ENCODE measurements at places on chromosomes 4 and X. TPM values are rescaled to one million over a fixed set of nuclear protein-coding genes. Genes with fewer than 3 reads are reported as not detected.

Gene SSX4
- total RNA-seq: not detected

Gene SOWAHB
- not detected for total RNA-seq

Gene NEXMIF
- under 0.01 TPM for total RNA-seq

Gene CXorf49
- total RNA-seq: not detected

Gene CLNK
- total RNA-seq: not detected

Gene GABRQ
- 2.5 TPM for total RNA-seq

Gene ZNF330
- total RNA-seq: 54.6 TPM

Gene RBM46
- total RNA-seq: not detected

Gene F8A2
- not detected for total RNA-seq

Gene TLR6
- total RNA-seq: 3.0 TPM
